ENCODE measurements at places on chromosomes 12 and 14.

DNA sequence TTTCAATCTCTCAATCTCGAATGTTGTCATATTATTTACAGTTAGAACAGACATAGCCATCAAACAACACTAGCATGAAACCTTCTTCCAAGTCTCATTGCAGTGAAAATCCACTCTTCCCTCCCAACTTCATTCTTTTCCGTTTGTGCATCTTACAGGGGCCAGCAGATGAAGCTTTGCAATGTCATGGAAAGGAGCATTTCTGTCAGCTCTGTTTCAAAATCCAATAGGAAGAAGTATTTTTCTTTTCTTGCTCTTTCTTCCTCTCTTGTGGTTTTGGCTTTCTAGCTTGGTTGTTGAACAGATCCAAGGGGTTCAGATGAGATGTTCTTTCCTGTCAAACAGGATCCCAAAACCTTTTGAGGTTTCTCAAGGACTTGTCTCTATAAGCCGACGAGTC lies 416.6 kb downstream of the AEBP2 start:
- no peak for DNase-seq

DNA sequence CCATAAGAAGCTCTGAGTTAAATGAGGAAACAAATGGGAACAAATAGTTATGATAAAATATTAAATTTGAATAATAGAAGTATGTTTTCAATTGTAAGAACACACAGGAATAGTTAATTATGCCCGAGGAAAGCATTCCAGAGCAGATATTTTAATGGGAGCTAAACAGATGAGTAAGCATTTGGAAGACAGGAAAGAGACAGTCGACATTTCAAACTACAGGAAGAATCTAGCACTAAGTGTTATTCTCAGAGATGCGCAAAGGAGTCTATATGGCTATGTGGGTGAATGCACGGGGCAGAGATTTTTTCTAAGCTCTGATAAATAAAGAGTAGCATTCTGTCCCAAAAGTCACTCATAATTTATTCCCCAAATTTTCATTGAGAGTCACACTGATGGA lies 64.5 kb upstream of the SSTR1 start:
- DNase-seq: no peak

- no peak for DNase-seq
These were observed 871.1 kb upstream of the MGAT4C start for GRCh38 chr12:87127272-87127671.

DNA sequence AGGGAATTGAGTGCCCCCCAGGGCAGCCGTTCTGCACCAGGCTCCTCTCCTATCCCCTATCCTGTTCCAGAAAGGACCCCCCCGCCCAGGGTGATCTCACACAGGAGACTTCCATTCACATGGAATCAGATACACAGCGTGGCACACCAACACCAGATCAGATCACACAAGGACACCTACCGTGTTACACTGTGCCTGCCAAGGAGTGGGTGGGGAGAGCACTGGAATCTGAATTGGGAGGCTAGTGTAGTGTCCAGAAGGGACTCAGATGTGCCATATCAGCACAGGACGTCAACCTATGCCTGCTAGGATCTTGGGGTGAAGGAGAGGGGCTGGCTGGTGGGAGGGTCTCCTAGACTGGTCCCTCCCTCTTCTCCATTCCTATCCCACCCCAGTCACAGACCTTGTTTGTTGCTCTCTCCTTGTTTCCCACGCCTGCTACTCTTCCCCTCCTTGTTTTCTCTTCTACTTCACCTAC lies 2.3 kb downstream of the PTMS start:
- no peak for DNase-seq

- peak; percentile 80 for DNase-seq
These were observed at the start of the genes AP5M1 and EXOC5 for GRCh38 chr14:57268161-57269069. AP5M1 (plus strand) TSS chr14:57268971; CDS start chr14:57269315, 344 bp downstream. EXOC5 (minus strand) TSS chr14:57268905; CDS start chr14:57268648, 257 bp downstream.

- DNase-seq: no peak
These were observed 165.6 kb downstream of the ZFP36L1 start for GRCh38 chr14:68627050-68627867.

Data from C1 segment of cervical spinal cord (tissue), 14 donors.